ENCODE measurements at places on chromosomes 7 and 10.

DNA sequence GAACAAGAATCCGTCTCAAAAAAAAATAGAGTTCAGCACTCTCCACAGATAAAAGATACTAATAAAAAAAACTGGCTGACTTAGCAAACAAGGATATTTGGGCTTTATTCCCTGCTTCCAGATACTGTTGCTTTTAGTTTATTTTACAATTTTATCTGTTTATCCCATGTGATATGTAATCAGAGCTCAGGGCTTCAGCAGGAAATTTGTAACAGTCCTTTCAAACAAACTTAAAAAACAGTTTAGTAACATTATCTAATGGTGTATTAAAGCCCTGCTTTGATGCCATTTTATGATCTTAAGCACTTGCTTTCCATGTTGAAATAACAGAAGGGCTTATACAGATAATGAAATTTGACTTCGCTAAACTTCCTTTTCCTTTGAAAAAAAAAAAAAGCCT, 28.1 kb downstream of the DCLRE1A start:
- peak; percentile 1 for DNase-seq

GRCh38 chr10:18113881-18114280, 26.3 kb upstream of the CACNB2 start:
- DNase-seq = peak; percentile 20

GRCh38 chr7:149874644-149875028, 867 bp downstream of the ATP6V0E2 start:
- DNase-seq = no peak

DNA sequence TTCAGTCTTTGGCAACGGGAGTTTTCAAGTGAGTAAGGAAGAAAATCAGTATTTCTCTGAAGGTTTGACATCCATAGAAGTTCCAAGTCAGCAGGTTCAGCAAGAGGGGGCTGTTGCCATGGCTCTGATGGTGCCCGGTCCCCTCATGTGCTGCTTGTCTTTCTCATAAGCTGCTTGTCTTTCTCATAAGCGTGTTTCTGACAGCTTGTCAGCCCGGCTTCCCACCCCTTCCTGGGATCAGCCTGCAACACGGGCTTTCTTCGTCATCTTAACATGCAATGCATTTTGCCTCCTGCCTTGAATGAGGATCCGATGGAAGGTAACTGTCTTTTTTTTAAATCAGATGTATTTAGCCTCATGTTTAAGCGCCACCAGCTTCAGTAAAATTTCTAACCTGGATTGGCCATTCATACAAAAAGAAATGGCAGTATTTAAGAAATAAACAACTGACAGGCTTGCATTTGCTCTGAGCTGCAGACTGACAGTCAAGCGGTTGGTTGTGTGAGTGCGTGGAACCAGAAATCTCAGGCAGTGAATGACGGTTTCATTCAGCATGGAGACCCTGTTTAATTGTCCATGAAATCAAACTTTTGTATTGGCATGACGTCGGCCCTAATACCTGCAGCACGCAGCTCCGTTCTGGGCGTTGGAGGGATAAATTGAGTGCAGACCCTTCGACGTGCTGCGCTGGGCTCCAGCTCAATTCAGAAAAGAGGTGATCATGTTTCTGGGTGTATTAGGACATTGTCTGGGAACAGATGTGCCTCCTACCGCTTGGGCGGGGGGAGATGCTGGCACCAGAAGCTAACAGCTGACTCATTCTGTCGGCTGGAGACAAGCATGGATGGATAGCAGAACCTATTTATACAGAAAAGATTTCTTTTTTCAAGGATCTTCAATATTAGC, 454.7 kb upstream of the FOXK1 start:
- DNase-seq = no peak

DNA sequence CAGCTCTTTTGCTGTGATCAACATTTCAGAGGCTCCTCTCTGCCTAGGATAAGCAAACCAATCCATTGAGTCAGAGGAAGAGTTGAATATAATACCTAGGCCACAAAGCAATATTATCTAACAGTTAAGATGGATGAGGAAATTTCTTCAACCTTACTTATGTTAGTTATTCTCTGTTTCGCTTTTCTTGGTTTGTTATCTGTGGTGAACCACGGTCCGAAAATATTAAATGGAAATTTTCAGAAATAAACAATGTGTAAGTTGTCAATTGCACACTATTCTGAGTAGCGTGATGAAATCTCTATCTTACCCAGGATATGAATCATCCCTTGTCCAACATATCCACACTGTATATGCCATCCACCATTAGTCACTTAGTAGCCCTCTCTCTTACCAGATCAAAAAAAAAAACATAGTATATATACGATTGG, 1.5 kb upstream of the HTR7 start:
- DNase-seq = peak; percentile 89

GRCh38 chr7:19939746-19940145, 166.3 kb upstream of the TMEM196 start:
- peak; percentile 74 for DNase-seq

- peak; percentile 87 for DNase-seq
Measured at GRCh38 chr10:74047871-74048270, 50.0 kb downstream of the VCL start.

GRCh38 chr7:96196676-96197075, 125.2 kb downstream of the SLC25A13 start:
- DNase-seq = no peak

GRCh38 chr10:18681971-18682411, 22.8 kb downstream of the ARL5B start:
- DNase-seq = peak; percentile 70

DNA sequence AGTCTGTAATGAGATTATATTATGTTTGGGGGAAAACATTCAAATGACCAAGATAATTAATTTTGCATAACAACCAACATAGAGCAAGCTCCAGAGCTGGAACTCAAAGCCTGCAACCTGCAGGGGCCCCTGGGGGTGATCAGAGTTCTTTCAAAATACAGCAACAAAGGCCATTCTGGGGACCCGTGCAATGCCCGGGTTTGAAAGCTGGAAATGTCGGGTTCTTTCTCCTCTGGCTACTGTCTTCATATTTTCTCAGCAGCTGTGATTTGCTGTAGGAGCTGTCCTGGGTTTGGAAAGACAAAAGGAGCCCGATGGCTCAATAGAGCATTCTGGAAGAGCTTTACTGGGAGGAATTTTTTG, 30.8 kb upstream of the CARD11 start:
- DNase-seq = no peak

GRCh38 chr10:128268015-128268722, 141.9 kb upstream of the MKI67 start:
- DNase-seq = peak; percentile 16

DNA sequence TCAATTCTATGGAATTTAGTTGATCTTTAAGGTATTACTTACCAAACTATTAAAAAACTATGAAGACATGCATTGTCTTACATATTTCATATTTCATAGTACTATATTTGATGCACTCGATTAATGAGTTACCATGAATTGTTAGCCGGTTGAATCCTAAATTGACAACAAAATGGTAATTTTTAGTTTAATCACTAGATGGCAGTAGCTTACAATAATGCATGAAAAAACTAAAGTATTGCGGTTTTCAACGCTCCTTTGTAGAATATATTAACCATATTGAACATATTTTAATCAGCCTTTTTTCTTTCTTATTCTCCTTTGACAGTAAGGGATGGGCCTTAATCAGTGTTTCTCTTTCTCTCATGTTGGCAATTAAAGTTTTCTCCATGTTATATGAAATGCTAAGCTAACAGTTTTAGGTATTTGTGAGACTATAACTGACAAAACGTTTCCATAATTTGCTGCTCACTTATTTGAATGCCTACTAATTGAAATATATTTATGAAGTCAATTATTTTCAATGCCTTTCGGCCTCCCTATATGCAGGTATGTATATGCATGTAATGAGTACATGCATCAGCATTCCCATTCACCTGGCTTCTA, 48.5 kb upstream of the ARL4A start:
- DNase-seq = peak; percentile 38

DNA sequence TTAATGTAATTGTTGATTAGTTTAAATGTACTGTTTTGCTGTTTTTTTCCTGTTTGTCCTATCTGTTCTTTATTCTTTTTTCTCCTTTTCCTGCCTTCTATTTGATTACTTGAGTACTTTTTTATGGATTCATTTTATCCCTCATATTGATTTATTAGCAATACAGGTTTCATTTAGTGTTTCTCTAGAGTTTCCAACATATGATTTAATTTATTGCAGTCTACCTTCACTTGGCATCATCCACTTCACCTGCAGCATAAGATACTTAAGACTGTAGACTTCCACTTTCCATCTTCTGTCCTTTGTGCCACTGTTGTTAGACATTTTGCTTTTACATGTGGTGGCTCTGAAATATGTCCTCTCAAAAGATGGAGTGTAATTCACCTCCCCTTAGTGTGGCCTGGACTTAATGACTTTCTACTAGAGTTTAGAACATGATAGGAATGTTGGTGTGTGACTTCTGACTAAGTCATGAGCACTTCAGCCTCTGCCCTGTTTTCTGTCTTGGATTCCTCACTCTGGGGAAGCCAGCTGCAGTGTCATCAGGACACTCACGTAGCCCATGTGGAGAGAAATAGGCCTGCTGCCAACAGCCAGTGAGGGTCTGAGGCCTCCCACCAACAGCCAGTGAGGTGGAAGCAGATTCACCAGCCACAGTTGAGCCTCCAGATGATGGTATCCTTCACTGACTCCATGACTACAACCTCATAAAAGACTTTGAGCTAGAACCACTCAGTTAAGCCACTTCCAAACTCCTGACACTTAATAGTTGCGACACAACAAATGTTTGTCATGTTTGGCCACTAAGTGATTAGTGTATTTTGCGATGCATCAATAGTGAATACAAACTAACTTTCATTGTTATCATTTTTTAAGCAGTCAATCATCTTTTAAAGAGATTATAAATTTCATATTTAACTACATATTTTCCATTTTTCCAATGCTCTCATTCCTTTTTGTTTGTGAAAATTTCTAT, 643.5 kb upstream of the DPP6 start:
- no peak for DNase-seq

- DNase-seq = peak; percentile 3
Measured at GRCh38 chr7:104328970-104329825, 795 bp downstream of the LHFPL3 start.

DNA sequence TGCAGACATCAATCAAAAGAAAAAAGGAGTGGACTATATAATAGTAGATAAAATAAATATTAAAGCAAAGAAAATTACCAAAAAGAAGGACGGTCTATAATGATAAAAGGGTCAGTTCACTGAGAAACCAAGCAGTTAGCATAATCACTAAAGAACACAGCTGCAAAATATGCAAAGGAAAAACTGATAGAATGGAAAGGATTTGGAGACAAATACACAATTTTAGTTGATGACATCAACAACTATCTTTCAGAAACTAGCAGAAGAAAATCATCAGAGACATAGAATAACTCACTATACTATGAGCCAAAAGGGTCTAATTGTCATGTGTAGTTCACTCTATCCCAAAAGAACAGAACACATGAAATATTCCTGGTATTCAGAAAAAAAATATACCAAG, 316.4 kb upstream of the IGFBP3 start:
- DNase-seq = no peak

Data from iris pigment epithelial cell (primary cell).